Activated B cell treated with CpG ODN at 0.5 μM for 24 hours (primary cell): ENCODE measurements at places on chromosomes 2 and 18. TPM values are rescaled to one million over a fixed set of nuclear protein-coding genes. Genes with fewer than 3 reads are reported as not detected.

DNA sequence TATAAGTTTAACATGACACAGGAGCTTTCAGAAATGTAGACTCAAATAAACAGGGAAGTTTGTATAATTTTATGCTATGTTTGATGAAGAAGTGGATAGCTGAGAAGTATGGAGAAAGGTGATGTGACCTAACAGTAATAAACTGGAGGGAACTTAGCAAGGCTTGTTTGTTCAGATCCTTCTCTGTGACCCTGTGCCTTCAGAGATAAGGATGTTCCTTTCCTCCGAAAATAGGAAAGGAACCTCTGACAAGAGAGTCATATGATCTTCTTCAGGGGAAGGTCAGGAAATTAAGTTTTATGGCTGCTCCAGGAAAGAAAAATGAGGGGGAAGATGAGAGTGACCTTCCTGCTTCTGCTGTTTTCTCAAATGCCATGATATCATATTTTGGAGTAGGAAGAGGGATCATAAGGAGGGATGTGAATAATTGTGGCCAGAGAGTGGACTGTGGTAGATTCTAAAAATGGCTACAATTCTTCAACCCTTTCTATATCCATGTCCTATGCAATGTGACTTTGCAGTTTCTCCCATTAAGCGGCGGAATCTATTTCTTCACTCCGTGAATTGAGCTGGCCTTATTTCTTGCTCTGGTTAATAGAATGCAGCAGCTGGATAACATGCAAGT is 8.5 kb upstream of the C2orf69 start:
- H3K27me3 ChIP-seq, result no peaks in the 10 kb centered on the region
- H3K27ac ChIP-seq, result no peak overlapping the region
- no peaks in the 10 kb centered on the region for H3K36me3 ChIP-seq

GRCh38 chr2:25825238-25825637 is 53.0 kb downstream of the ASXL2 start:
- no peaks in the 10 kb centered on the region for H3K27me3 ChIP-seq
- peak overlapping the region; percentile 30 for H3K27ac ChIP-seq
- peak overlapping the region; percentile 1 for H3K4me3 ChIP-seq
- H3K4me1 ChIP-seq, result peaks cover 43% of the 10 kb centered on the region
- peaks cover 13% of the 10 kb centered on the region for H3K36me3 ChIP-seq
- DNase-seq, result no peak

DNA sequence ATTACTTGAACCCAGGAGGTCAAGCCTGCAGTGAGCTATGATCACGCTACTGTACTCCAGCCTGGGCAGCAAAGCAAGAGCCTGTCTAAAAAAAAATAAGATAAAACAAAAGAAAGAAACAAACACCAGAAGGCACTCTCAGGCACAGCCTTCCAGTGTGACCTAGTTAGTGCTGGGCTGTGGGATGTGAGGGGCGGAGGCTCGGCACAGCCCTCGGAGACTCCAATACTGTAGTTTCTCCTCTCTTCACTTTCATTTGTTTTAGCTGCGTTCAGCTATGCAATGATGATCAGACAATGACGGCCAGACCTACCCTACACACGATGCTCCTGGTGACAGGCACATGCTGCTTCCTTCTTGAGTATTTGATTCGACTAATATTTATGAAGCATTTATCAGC is 127.7 kb downstream of the SOCS6 start:
- no peak for DNase-seq
- no peak overlapping the region for H3K27ac ChIP-seq
- H3K36me3 ChIP-seq, result no peaks in the 10 kb centered on the region
- peaks cover 2% of the 10 kb centered on the region for H3K27me3 ChIP-seq
- H3K4me3 ChIP-seq, result no peak overlapping the region

DNA sequence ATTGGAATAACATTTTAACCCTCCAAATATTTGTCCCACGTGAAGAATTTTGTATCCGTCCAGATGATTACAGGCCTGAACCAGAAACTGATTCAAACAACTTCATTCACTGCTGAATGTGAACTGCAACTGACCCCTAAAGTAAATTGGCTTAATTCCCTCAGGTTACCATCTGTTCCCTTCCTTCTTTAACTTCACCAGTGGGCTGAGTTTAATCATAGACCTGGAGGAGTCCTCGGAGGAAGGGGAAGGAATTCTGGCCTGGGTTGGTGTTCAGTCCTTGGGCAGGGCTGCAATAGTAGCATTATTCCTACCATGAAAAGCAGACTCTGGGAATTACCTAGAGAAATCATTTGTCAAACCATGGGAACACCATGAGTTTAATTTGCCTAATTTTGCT is 207.4 kb downstream of the TMEM247 start:
- H3K36me3 ChIP-seq, result no peaks in the 10 kb centered on the region
- peaks cover 31% of the 10 kb centered on the region for H3K4me1 ChIP-seq
- H3K27me3 ChIP-seq, result peaks cover 5% of the 10 kb centered on the region
- no peak overlapping the region for H3K4me3 ChIP-seq
- H3K27ac ChIP-seq, result no peak overlapping the region
- no peak for DNase-seq

GRCh38 chr2:135803278-135803677 is 33.7 kb downstream of the LCT start:
- no peaks in the 10 kb centered on the region for H3K27me3 ChIP-seq
- no peaks in the 10 kb centered on the region for H3K36me3 ChIP-seq
- no peak overlapping the region for H3K4me3 ChIP-seq
- H3K4me1 ChIP-seq, result no peaks in the 10 kb centered on the region
- no peak for DNase-seq

- H3K27me3 ChIP-seq, result no peaks in the 10 kb centered on the region
- H3K36me3 ChIP-seq, result peaks cover 6% of the 10 kb centered on the region
- peak overlapping the region; percentile 22 for H3K27ac ChIP-seq
These were observed 4.7 kb upstream of the GLS start for GRCh38 chr2:190875891-190876290.

DNA sequence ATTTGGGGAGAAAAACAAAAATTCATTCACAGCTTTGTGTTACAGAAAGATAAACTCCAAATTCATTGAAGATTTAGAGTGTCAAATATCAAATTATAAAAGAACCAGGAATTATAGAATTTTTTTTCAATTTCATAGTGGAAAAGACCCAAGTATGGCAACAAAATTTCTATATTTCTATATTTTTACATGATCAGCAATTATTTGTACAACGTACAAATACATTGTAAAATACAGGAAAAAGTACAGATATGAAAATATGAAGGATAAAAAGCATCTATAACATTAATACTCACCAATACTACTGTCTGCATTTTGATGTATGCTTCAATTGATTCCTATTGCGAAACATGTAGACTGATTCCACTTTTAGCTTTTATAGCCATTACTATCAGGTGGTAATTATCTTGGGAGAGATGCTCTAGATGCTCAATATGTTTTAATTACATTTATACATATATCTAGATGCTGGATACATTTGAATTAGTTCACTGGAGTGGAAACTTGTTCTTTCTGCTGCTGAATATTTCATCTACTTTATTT is 4.0 kb downstream of the SH3YL1 start:
- DNase-seq, result no peak
- H3K27ac ChIP-seq, result no peak overlapping the region
- peaks cover 10% of the 10 kb centered on the region for H3K4me1 ChIP-seq

DNA sequence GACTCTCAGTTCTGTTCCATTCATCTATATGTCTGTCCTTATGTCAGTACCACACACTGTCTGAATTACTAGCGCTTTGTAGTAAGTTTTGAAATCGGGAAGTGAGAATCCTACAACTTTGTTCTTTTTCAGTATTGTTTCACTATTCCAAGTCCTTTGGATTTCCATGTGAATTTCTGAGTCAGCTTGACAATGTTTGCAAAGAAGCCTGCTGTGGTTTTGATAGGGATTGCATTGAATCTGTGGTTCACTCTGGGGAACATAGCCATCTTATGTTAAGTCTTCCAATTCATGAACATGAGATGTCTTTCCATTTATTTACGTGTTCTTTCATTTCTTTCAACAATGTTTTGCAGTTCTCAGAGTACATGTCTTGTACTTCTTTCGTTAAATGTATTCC is 15.0 kb downstream of the SLC3A1 start:
- H3K27ac ChIP-seq, result no peak overlapping the region
- DNase-seq, result no peak
- no peaks in the 10 kb centered on the region for H3K4me1 ChIP-seq
- H3K4me3 ChIP-seq, result no peak overlapping the region
- H3K27me3 ChIP-seq, result peaks cover 19% of the 10 kb centered on the region

DNA sequence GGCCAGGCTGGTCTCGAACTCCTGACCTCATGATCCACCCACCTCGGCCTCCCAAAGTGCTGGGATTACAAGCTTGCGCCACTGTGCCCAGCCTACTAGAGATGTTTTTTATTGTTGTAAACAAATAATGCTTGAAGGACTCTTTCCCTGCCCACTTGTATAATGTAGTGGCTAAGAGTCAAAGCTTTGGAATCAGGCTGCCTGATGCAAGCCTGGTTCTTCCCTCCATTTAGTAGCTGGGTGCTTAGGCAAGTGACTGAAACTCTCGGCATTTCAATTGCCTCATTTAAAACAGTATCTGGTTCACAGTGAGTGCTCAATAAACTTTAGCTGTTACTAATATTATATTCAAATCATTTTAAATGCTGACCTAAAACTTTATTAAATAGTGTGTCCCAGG is 264.0 kb upstream of the FBXO11 start:
- no peaks in the 10 kb centered on the region for H3K4me1 ChIP-seq
- DNase-seq, result no peak
- H3K27me3 ChIP-seq, result no peaks in the 10 kb centered on the region
- H3K36me3 ChIP-seq, result peaks cover 3% of the 10 kb centered on the region
- H3K27ac ChIP-seq, result no peak overlapping the region

DNA sequence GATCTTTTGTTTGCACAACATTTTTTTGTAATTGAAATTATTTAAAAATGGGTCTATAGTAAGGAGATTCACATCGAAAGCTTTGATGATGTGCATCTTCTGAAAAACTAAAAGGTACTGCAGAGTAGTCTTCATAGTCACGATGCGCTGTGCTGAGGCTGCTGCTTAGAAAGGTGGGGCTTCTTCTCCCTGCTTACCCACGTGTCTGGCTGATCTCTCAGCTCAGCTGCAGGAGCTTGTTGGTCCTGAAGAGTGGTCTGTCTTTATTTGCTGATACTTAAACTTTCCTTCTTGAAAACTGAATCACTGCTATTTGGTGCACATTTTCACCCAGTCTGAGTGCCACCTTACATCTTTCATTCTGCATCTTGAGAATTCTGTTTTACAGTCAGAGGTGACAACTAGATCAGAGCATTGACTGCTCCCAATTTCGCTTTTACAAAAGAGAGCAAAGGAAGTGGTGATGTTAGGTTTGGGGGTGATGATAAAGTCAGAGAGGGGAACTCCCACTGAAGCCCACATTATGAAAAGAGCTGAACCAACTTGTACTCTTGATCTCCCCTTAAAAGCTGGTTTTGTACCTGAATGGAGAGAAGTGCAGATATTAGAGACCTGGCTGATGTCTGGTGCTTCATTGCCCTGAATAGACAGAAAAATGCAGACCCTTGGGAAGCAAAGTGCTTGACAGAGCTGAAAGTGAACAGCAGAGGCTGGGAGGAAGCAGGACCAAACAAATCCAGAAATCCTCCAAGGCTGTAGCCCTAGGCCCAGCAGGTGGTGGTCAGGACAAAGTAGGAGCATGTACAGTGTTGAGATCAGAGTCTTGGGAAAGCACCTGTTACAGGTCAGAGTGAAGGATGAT is 984.5 kb downstream of the TSN start:
- no peaks in the 10 kb centered on the region for H3K4me1 ChIP-seq
- no peaks in the 10 kb centered on the region for H3K27me3 ChIP-seq
- DNase-seq, result no peak
- no peaks in the 10 kb centered on the region for H3K36me3 ChIP-seq
- no peak overlapping the region for H3K4me3 ChIP-seq

DNA sequence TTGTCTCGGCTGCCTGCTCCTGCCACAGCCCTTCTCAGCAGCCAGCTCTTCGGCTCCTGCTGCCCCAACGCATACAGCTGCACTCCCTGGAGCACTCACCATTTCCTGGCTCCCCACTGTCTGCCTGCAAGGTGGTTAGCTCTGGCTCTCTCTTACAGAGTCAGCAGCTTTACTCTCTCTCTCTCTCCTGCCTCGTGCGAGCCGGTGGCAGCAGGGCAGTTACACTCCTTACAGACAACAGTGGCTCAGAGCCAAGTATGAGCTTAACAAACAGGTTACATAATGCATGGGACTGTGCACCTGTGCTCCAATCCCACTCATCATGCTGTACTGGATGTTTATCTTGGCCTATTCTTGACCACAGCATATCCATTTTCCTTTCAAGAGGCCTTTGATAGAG is 47.4 kb upstream of the DNAJC10 start:
- no peaks in the 10 kb centered on the region for H3K36me3 ChIP-seq
- no peak for DNase-seq
- no peak overlapping the region for H3K27ac ChIP-seq
- H3K4me3 ChIP-seq, result no peak overlapping the region
- peaks cover 7% of the 10 kb centered on the region for H3K4me1 ChIP-seq
- H3K27me3 ChIP-seq, result no peaks in the 10 kb centered on the region

DNA sequence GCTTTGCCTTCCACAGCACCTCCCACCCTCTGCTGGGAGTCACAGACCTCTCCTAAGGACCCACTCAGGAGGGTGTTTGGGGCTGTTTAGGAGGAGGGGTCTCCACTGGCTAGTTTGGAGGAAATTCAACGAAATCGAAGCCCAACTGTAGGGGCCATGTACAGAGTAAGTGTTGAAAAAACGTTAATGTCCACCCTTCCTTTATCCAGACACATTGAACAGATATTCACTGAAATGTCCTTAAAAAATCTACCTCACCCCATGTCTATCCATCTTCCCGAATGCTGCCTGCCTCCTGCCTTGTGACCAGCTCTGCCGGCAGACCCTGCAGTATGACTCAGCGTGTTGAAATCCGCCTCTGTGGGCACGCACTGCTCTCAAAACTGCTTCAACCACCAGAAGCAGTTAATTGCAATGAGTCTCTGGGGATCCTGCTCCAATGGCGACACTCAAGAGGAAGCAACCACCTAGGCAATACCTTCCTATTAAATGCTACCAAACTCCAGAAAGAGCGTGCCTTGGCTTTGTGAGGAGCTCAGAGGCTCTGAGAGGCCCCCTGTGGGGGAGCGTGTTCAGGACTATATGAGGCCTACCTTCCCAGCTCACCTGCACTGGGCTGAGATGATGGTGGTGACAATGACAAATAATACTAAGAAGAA is 61.4 kb upstream of the RTN4 start:
- DNase-seq, result no peak
- H3K27ac ChIP-seq, result no peak overlapping the region
- no peaks in the 10 kb centered on the region for H3K27me3 ChIP-seq
- no peaks in the 10 kb centered on the region for H3K36me3 ChIP-seq
- no peak overlapping the region for H3K4me3 ChIP-seq

DNA sequence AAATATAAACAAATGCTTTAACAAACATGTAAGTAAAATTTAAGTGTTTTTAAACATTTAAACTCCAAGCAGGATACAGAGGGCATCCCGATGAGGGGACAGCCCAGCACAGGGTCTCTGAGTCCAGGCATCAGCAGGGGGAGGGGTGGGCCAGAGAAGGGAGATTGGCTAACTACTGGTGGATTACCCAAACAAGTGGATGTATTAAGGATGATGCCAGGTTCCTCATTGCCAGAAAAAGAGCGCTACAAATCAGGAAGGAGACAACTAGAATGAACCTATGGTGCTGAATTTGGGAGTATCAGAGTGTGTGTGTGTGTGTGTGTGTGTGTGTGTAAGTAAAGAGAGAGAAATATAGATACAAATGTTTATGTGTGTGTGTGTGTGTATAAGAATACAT is 162.0 kb upstream of the RMP24 start:
- H3K27ac ChIP-seq, result no peak overlapping the region
- peaks cover 14% of the 10 kb centered on the region for H3K27me3 ChIP-seq
- no peak for DNase-seq
- no peaks in the 10 kb centered on the region for H3K36me3 ChIP-seq

The CAPG gene
- 208 and 213 TPM in 2 replicates for total RNA-seq

The CD8B2 gene
- total RNA-seq, result not detected in 2 replicates

The SLC9A4 gene
- 0.05 and 0.11 TPM in 2 replicates for total RNA-seq

The NEU4 gene
- total RNA-seq, result 0.10 and 0.31 TPM in 2 replicates

The GPR35 gene
- total RNA-seq, result 1.6 TPM in 2 replicates

The SP140 gene
- 295 and 330 TPM in 2 replicates for total RNA-seq

The ICOS gene
- total RNA-seq, result 0.12 TPM in 1 of 2 replicates, not detected in the other

The RSAD2 gene
- 0.29 and 0.67 TPM in 2 replicates for total RNA-seq

The GKN1 gene
- not detected in 2 replicates for total RNA-seq

The RAX gene
- total RNA-seq, result not detected in 2 replicates
